Fibroblast of the aortic adventitia (primary cell): ENCODE measurements at places on chromosomes 12 and 14. TPM values are rescaled to one million over a fixed set of nuclear protein-coding genes. Genes with fewer than 3 reads are reported as not detected.

Gene ADAMTS20
- not detected in 2 replicates for total RNA-seq

DNA sequence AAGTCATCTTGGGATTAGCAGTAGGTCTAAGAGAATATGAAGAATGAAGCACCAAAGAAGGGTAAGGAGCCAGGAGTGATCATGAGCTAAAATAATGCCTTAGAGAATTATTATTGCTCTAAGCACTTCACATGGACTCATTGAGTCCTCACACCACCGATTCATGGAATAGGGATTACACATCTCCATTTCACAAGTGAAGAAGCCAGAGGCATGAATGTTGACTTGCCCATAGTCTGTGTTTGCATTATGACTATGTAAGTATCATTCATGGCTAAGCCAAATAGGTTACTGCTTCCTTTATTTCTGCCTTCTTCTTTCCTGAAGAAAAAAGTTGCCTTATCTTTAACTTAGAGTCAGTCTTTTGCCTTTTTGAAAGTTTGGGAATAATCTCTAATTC is 99.3 kb upstream of the NEDD1 start:
- DNase-seq: no peak

- DNase-seq: peak; percentile 25
Measured at GRCh38 chr14:50388256-50388931, 8.3 kb downstream of the CDKL1 start.

DNA sequence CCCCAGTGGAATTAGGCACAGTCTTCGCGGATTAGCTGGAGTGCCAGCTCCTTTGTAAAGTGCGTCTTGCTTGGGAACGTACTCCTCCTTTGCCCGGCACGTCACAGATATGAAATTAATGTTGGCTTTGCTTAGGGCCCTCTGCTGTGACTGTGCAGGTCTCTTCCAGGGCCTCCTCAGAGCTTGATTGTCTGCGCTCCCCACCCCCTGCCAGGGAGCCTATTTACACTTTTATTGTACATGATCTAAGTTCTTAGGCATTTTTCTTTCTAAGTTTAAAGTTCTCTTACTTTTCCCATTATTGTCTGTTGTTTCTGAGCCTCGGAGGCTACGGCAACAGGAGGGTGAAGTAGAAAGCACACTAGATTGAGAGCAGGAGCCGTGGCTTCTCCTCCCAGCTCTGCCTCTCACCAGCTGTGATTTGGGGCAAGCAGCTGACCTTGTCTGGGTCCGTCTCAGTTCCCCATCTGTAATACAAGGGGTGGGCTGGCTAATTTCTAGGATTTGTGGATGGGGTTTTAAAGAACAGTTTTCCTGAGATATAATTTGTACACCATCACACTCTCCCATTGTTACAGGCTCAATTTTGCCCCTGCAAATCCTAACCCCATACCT is 81.8 kb downstream of the TSPAN9 start:
- peak; percentile 46 for DNase-seq

GRCh38 chr14:20632831-20633691 is 8.4 kb downstream of the OR6S1 start:
- peak; percentile 87 for DNase-seq

- DNase-seq: no peak
Measured at GRCh38 chr14:77299771-77300170, 20.9 kb downstream of the POMT2 start.

Gene SLC8A3
- not detected in 2 replicates for total RNA-seq

Gene SLC35F4
- total RNA-seq: not detected in 2 replicates

DNA sequence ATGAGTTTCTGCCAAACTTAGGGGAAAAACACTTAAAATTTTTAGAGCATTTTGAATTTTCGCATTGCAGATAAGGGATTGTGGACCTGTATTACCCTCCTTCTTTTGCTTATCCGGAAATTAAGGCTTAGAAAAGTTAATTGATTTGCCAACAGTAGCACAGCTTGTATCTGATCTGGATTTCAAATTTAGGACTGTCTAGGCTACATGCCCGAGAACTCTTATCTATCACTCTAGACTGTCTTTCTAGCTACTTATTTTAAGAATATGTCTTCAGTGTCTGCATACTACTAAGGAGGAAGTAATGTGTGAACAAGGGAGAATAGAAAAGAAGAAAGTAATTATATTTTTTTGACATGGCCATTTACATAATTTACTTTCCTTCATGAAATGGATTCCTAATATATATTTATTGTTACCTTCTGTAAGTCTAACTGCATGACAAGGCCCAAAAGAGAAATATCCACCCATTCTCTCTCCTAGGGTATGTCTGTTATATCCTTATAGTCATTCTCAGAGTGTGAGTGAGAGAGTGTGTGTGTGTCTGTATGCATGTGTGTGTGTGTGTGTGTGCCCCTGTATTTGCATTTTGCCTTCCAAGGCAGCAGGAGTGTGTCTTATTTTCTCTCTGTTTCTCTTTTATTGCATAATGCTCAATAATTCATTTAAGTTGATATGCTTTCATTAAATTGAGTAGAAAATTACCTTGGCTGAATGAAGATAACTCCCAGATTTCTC is 132.1 kb downstream of the SLC5A8 start:
- no peak for DNase-seq

DNA sequence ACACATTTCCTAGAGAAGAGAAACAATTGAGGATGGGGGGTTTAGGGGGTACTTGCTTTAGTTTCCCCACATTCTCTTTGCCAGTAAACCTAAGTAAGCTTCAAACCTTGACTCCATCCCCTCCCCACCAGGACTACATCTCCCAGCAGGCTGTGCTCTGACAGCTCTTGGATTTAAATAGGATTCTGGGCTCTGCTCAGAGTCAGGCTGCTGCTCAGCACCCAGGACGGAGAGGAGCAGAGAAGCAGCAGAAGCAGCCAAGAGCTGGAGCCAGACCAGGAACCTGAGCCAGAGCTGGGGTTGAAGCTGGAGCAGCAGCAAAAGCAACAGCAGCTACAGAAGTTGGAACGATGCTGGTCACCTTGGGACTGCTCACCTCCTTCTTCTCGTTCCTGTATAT is 20.6 kb downstream of the RDH12 start:
- peak; percentile 81 for DNase-seq

- no peak for DNase-seq
Measured at GRCh38 chr14:104859900-104860299, 5.2 kb upstream of the CEP170B start.

GRCh38 chr14:100416921-100417860 is 94.1 kb downstream of the SLC25A47 start:
- peak; percentile 88 for DNase-seq

- DNase-seq: peak; percentile 30
Measured at GRCh38 chr14:85439696-85440328, 90.1 kb upstream of the FLRT2 start.

Gene RNU4-1
- total RNA-seq: under 0.01 TPM in 2 replicates

Gene KRT85
- total RNA-seq: not detected in 2 replicates

DNA sequence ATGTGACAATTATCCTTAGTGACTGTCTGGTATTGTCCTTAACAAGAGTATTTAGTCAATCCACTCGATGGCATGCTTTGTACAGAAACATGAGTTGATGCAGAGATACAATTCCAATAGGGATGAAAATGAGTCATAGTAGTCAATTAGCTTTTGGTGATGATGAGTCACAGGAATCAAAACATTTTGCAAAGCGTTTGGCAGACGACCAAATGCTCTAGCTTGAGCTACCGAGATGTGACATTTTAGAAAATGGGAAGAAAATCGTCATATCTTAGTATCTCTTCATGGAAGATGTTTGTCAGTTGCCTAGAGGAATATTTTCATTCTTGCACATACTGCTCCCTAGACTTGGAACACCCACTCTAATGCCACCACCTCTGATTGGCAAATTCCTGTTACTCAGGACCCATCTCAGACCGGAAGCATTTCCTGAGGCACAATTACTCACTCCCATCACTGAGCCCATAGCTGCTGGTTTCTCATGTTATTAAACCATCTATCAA is 95.0 kb downstream of the LMNTD1 start:
- peak; percentile 92 for DNase-seq

DNA sequence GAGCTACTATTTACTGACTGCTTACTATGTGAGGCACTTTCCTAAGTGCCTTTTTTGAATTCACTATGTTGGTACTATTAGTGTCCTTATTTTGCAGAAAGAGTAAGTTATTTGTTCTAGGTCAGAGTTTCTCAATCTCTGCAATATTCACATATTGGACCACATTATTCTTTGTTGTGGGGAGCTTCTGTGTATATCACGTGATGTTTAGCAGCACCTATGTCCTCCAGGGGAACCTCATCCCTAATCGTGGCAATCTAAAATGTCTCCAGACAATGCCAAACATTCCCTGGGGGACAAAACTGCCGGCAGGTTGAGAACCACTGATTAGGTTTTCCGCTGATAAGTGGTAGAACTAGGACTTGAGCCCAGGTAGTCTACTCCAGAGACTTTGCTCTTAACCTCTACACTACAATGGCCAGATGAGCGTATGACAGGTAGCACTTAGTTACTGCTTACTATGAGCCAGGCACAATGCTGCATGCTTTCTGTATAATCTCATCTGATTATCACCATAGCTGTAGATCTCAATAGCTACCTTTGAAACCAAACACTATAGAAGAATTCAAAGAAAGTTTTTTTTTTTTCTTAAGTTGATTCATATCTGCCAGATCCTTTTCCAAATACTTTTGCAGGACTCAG is 38.9 kb downstream of the NELL2 start:
- no peak for DNase-seq

DNA sequence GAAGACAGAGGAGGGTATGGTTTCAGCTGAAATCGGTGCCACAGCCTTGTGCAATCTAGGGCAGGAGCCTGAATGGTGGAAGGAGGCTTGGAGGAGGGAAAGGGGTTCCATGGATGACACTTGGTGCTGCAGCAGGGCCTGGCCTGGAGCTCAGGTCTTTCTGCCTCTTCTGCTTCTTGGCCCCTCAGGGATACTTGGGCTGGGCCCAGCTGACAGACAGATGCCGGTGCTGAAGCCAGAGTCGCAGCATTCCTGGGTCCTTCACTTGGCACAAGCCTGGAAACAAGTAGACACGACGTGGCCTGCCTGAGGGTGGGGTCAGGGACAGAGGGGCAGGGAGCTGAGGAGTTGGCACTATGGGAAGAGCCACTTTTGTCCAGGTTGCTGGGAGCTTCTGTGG is 4.4 kb upstream of the PLEKHD1 start:
- DNase-seq: no peak

- DNase-seq: no peak
Measured at GRCh38 chr14:41718477-41719166, 111.9 kb downstream of the LRFN5 start.

Gene SPIC
- not detected in 2 replicates for total RNA-seq

GRCh38 chr12:116325336-116325664 is 47.8 kb upstream of the MED13L start:
- DNase-seq: no peak

GRCh38 chr12:120500581-120500980 is 4.7 kb downstream of the DYNLL1 start:
- DNase-seq: peak; percentile 17
